ENCODE measurements at places on chromosomes 13 and 19. TPM values are rescaled to one million over a fixed set of nuclear protein-coding genes. Genes with fewer than 3 reads are reported as not detected.

The HSH2D gene
- total RNA-seq: under 0.01 TPM

The CEACAM4 gene
- total RNA-seq: not detected

The CYP4F8 gene
- total RNA-seq: not detected

The DKKL1 gene
- total RNA-seq: 1.2 TPM

The CDX2 gene
- total RNA-seq: not detected

The SWSAP1 gene
- 0.82 TPM for total RNA-seq

The VSTM1 gene
- not detected for total RNA-seq

The S1PR2 gene
- total RNA-seq: 2.4 TPM

The IQCN gene
- total RNA-seq: 0.41 TPM

The UHRF1 gene
- 6.9 TPM for total RNA-seq

The HSD17B14 gene
- 1.2 TPM for total RNA-seq
